A549 treated with RU486 at 1 μM for 4 hours (cell line): ENCODE measurements at places on chromosomes 16 and 17. TPM values are rescaled to one million over a fixed set of nuclear protein-coding genes. Genes with fewer than 3 reads are reported as not detected.

MYOCD gene
- 0.34 to 1.9 TPM (median 1.1 TPM) in 5 replicates for total RNA-seq

MT1M gene
- total RNA-seq: not detected in 5 replicates

IRF8 gene
- total RNA-seq: 0.35 to 1.0 TPM (median 0.58 TPM) in 5 replicates

CFAP97D1 gene
- 0.06 to 0.07 TPM in 2 of 5 replicates, not detected in the others for total RNA-seq

KRTAP1-5 gene
- total RNA-seq: not detected in 5 replicates

POLG2 gene
- 11.7 to 19.3 TPM (median 18.0 TPM) in 5 replicates for total RNA-seq

C17orf107 gene
- 0.15 to 0.35 TPM (median 0.30 TPM) in 5 replicates for total RNA-seq

CWC25 gene
- total RNA-seq: 22.5 to 25.5 TPM (median 22.7 TPM) in 5 replicates

ST6GALNAC2 gene
- 0.28 to 0.70 TPM (median 0.33 TPM) in 4 of 5 replicates, not detected in the other for total RNA-seq

WNT9B gene
- total RNA-seq: not detected in 5 replicates

TMC5 gene
- total RNA-seq: 6.1 to 8.1 TPM (median 6.4 TPM) in 5 replicates

KLHL10 gene
- total RNA-seq: 0.08 to 0.09 TPM (median 0.08 TPM) in 3 of 5 replicates, not detected in the others

SEPTIN12 gene
- not detected in 5 replicates for total RNA-seq

CMTM2 gene
- not detected in 5 replicates for total RNA-seq

CBX2 gene
- total RNA-seq: 13.7 to 19.2 TPM (median 17.2 TPM) in 5 replicates

ACE gene
- 0.37 to 0.92 TPM (median 0.59 TPM) in 5 replicates for total RNA-seq

KCTD19 gene
- total RNA-seq: 0.21 to 0.35 TPM (median 0.30 TPM) in 4 of 5 replicates, not detected in the other

IL17C gene
- total RNA-seq: not detected in 5 replicates

CACNG5 gene
- 0.10 TPM in 1 of 5 replicates, not detected in the others for total RNA-seq

FBXO39 gene
- total RNA-seq: not detected in 5 replicates

CSH2 gene
- total RNA-seq: not detected in 5 replicates

SCIMP gene
- not detected in 5 replicates for total RNA-seq

CLDN9 gene
- total RNA-seq: 0.30 to 0.55 TPM (median 0.50 TPM) in 5 replicates

LRRC37A2 gene
- total RNA-seq: 3.2 to 3.6 TPM (median 3.4 TPM) in 5 replicates

PDF gene
- total RNA-seq: 22.7 to 49.0 TPM (median 40.1 TPM) in 5 replicates

NACA2 gene
- not detected in 5 replicates for total RNA-seq

CCL17 gene
- total RNA-seq: not detected in 5 replicates

RNF222 gene
- not detected in 5 replicates for total RNA-seq

C16orf96 gene
- not detected in 5 replicates for total RNA-seq

ADGRG1 gene
- 155 to 254 TPM (median 183 TPM) in 5 replicates for total RNA-seq

ZNF287 gene
- total RNA-seq: 8.6 to 16.4 TPM (median 14.1 TPM) in 5 replicates

KRT13 gene
- total RNA-seq: 0.18 to 0.48 TPM (median 0.23 TPM) in 5 replicates

STARD3 gene
- 40.5 to 62.3 TPM (median 55.7 TPM) in 5 replicates for total RNA-seq

SEC14L5 gene
- total RNA-seq: 0.05 to 0.09 TPM (median 0.06 TPM) in 4 of 5 replicates, not detected in the other

SCNN1B gene
- total RNA-seq: 0.05 to 0.26 TPM (median 0.18 TPM) in 4 of 5 replicates, not detected in the other

SHBG gene
- 0.47 to 0.70 TPM (median 0.64 TPM) in 5 replicates for total RNA-seq
